Activated B cell treated with CpG ODN at 0.5 μM for 24 hours (primary cell): ENCODE measurements at places on chromosomes 2 and 18. TPM values are rescaled to one million over a fixed set of nuclear protein-coding genes. Genes with fewer than 3 reads are reported as not detected.

DNA sequence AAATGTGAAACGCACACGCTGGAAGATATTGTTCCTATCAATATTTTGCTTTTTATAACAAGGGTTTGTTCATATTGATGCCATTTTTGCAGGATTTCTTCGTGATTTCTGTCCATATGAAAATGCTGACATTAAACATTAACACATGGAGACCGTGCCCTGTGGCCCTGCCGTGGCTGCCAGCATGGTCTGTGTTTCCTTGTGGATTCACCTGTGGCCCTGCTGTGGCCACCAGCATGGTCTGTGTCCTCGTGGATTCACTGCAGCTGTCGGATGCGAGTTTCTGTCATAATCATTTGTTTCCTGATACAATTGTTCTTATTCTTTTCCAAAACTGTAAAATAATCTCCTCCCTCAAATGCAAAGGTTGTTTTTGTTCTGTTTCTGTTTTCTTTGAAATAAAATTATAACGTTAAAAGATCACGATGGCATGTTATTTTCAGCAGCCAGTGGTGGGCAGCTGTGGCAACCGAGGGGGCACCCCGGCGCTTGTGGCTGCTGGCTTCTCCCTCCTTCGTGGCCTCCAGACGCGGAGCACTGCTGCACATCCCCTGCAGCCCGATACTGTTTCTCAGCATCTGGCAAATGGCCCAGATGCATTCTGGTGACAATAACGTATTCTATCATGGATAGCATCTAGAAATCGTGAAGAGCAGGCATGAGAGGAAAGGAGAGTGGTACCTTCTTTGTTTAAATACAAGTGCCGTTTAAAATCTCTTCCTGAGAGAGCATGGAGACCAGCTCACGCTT is 143.5 kb downstream of the PTGR3 start:
- no peak for DNase-seq

GRCh38 chr18:22839340-22839821 is 93.7 kb upstream of the RBBP8 start:
- DNase-seq: no peak

MC4R gene
- total RNA-seq: not detected in 2 replicates

- DNase-seq: no peak
Measured at GRCh38 chr2:135999899-136000298, 14.5 kb upstream of the DARS1 start.

DNA sequence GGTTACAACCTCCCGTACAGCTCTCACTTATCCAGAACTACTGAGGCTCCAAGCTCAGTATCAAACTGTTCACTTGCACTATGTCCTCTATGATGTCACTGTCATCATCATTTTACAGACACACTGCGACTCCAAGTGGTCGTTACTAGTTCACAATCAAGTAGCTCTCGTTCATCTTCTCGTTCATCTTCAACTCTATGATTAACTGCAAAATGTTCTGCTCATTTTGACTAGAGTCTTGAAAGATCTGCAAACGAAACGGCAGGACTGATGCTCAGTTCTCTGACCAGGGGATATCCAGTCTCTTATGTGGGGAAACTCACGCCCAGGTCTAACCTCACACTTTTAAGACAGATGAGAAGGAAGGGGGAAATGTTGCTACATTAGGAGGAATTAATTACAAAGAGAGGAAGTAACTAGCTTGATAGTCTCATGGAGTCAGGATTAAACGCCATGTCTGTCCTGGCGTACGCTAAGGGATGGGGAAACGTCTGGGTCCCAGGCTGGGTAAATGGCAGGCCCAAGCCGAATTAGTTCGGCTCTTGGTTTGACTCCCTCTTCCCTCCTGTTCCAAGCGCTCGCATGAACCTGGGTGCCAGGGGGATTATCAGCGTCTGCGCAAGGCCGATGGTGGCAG is 794 bp upstream of the CHCHD5 start:
- no peak for DNase-seq

KIF1A gene
- total RNA-seq: not detected in 2 replicates

DNA sequence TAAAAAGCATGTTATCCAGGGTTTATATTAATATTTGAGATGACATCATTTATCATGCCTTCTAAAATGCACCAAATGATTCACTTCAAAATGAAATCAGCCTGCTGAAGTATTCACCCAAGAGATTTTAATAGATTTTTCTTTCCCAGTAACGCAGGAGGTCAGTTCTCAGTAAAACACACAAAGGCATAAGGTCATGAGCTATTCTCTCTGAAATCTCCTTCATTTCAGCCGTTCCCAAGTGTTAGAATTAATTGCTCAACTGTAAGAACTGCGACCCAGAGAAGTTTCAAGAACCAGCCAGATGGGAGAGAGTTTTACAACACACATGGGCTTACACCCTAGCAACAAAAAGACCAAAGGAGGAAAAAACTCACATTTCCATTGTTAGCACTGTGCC is 84.2 kb upstream of the PHLPP1 start:
- DNase-seq: no peak

GRCh38 chr2:231660860-231661259 is 47.5 kb upstream of the PTMA start:
- DNase-seq: no peak

DNA sequence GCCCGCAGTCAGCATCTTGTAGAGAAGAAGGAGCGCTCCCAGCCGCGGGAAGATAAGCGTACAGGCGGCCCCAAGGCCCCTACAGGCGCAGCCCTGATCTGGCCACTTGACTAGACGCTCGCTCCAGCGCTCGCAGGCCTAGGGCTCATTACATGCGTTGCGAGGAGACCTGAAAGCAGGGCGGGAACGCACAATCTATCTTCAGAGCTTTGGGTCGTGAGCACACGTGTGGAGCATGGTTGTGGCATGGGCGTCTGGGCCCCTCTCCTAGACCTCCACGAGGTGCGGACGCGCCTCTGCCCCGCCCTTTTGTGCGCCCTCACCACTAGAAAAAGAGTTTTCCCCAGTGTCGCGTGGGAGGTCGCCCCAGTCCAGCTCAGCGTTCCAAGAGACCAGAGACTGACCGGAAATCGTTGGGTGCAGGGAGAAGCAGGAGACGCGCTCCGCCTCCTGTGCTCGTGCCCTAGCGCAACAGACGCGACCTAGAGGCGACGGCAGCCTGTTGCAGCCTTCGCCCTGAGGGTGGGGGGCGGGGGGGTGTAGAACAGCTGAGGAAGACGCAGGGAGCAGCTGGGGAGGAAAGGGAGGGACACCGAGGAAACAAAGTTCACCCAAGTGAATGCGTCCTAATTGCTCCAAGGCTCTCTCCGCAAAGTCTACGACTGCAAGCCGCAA is 12.6 kb downstream of the NR4A2 start:
- no peak for DNase-seq

GRCh38 chr18:80200932-80201672 is 46.2 kb downstream of the PARD6G start:
- no peak for DNase-seq

- no peak for DNase-seq
Measured at GRCh38 chr2:133407341-133407740, 160.9 kb downstream of the NCKAP5 start.

GRCh38 chr2:73238976-73239375 is 4.9 kb downstream of the CCT7 start:
- no peak for DNase-seq

DNA sequence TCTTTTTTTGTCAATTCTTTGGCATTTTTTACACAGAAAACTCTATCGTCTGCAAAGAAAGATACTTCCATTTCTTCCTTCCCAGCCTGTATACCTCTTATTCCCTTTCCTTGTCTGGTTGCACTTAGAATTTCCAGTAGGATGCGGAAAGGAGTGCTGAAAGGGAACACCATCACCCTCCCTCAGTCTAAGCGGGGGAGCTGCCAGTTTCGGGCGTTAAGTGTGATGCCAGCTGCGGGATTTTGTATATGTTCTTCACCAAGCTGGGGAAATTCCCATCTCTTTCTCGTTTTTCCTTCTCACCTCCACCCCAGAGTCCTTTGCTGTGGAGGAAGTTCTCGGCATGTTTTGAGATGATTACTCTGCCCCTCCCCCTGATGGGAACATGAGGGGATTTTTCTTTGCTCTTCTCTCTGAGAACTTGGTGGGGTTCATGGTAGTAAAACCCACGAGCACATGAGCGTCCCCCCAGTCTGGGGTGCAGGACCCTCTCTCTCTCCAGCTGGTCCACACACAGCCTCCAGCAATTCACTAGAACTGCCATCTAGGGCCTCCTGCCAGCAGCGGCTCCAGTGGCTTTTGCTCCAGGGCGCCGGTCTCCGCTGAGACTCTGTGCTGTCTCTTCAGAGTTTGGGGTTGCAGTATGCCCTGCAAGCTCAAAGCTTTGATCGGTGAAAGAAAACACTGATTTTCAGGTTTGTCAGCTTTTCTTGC is 15.5 kb downstream of the AQP12A start:
- no peak for DNase-seq

- no peak for DNase-seq
Measured at GRCh38 chr2:54750040-54750439, 26.6 kb downstream of the EML6 start.

- DNase-seq: no peak
Measured at GRCh38 chr2:227608561-227609338, 5.9 kb downstream of the SCYGR3 start.

DNA sequence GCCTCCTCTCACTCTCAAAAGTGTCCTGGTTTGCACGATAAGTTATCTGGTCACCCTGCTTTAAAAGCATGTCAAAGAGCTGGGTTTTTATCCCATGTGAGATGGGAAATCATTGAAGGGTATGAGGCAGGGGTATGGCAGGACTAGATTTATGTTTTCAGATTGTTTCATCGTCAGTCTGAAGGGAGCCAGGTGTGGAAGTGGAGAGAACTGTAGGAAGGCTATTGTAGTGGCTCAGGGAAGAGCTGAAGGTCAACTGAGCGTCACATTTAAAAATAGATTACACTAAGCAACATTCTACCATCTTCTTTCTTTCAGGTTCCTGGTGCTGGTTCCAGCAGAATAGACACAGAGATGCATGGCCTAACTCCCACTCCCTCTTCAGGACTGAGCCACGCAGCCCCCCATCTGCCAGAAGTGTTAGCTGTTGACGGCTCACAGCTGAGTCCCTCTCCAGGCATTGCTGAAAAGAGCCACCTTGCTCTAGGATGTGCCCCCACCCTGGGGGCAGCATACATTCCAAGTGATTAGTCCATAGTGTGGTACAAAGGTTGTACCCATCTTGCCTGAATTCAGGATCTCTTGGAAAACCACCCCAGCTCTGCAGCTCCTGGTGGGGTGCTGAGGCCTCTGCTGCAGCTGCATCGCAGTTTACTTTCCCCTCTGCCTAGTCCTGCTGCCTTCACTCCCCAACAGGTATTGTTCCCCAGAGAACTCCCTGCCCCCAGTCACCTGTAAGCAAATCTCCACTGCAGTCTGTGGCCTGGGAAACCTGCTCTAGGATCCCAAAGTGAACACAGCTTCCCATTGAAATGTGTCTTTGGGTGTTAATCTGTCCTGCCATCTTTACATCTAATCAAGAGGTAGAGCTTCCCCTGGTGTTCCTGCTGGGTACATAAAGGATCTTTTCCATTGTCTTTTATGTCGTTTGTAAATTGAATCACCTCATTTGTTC is 79.5 kb upstream of the KLF7 start:
- DNase-seq: no peak

C2orf81 gene
- 3.9 and 5.5 TPM in 2 replicates for total RNA-seq

GRCh38 chr2:187857826-187858225 is 303.6 kb upstream of the TFPI start:
- no peak for DNase-seq

GNLY gene
- 1.8 and 2.3 TPM in 2 replicates for total RNA-seq

GRCh38 chr2:273333-273732 is 8.6 kb downstream of the ACP1 start:
- DNase-seq: no peak

- DNase-seq: no peak
Measured at GRCh38 chr2:229414631-229415030, 143.5 kb upstream of the PID1 start.

GRCh38 chr18:32422201-32422600 is 48.5 kb downstream of the GAREM1 start:
- no peak for DNase-seq

- DNase-seq: no peak
Measured at GRCh38 chr18:10440884-10441283, 13.6 kb upstream of the APCDD1 start.

SULT1C2 gene
- total RNA-seq: not detected in 2 replicates

GRCh38 chr2:207385903-207386302 is 143.9 kb upstream of the CREB1 start:
- DNase-seq: no peak
